Mesothelial cell of epicardium (in vitro differentiated cells): ENCODE measurements at places on chromosomes 11 and 22. TPM values are rescaled to one million over a fixed set of nuclear protein-coding genes. Genes with fewer than 3 reads are reported as not detected.

- peaks cover 14% of the 10 kb centered on the region for H3K4me1 ChIP-seq
- no peak overlapping the region for H3K4me3 ChIP-seq
- peaks cover 97% of the 10 kb centered on the region for H3K27me3 ChIP-seq
- no peak overlapping the region for H3K27ac ChIP-seq
- DNase-seq: no peak
- no peaks in the 10 kb centered on the region for H3K36me3 ChIP-seq
These were observed 4.8 kb downstream of the DSCAML1 start for GRCh38 chr11:117792241-117792640.

- peak overlapping the region; percentile 47 for H3K27ac ChIP-seq
- peak overlapping the region; percentile 68 for H3K4me3 ChIP-seq
- DNase-seq: no peak
- no peaks in the 10 kb centered on the region for H3K36me3 ChIP-seq
These were observed 53.3 kb downstream of the WNT11 start for GRCh38 chr11:76152741-76153570.

- peaks cover 2% of the 10 kb centered on the region for H3K4me1 ChIP-seq
- no peaks in the 10 kb centered on the region for H3K36me3 ChIP-seq
- no peak overlapping the region for H3K27ac ChIP-seq
- no peak overlapping the region for H3K4me3 ChIP-seq
- H3K27me3 ChIP-seq: peaks cover 4% of the 10 kb centered on the region
These were observed 79.4 kb upstream of the LMO1 start for GRCh38 chr11:8342821-8343681.

DNA sequence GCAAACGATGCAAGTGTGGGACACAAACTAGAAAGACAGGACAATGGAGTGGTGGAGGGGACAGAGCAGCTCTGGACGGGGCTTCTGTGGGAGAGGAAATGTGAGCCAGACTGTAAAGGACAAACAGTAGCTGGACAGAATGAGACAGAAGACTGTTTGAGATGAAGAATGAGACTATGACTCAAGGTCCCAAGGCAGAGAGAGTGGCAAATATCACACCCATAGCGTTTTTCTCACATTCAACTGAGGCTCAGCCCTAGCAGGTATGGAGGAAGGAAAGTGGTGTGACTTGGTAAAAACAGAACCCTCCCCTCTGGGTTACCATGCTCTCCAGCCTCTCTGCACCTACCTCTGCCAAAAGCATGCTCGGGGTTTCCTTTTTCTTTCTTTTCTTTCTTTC lies 96.5 kb downstream of the RPL27A start:
- no peak overlapping the region for H3K27ac ChIP-seq
- peaks cover 1% of the 10 kb centered on the region for H3K4me1 ChIP-seq
- no peak for DNase-seq
- no peaks in the 10 kb centered on the region for H3K27me3 ChIP-seq

DNA sequence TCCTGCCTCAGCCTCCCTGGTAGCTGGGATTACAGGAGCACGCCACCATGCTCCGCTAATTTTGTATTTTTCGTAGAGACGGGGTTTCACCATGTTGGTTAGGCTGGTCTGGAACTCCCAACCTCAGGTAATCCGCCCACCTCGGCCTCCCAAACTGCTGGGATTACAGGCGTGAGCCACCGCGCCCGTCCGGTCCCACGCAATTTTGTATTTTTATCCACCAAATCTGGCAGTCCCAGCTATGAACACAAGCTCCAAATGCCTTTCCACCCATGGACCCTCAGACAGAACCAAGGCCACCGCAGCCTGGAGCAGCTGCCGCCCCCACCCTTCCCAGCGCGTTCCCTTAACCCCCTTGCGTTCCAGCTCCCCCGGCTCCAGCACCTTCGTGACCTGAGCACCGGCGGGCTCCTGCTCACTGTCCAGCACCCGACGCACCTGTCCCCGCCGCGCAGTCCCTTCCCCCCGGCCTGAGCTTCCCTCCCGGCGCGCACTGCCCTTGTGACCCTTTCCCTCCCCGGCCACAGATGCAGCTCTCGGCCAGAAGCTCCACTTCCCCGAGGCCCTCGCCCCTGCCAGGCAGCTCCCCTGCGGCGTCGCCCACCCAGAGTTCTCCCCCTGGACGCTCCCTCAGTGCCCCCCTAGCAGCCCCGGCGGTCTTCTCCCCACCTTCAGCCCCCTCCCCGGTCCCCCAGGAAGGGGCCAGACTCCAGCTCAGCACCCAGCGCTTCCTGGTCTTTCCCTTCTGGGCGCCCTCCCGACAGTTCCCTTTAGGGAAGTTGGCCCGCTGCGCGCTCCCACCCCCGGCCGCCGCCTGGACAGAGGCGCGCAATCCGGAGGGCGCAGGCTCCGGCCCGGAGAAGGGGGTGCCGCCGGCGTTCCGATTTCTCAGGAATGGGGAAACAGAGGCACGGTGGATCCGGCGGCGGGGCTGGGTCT lies 5.6 kb upstream of the ZBED4 start:
- H3K4me1 ChIP-seq: no peaks in the 10 kb centered on the region
- H3K27me3 ChIP-seq: peaks cover 88% of the 10 kb centered on the region
- H3K4me3 ChIP-seq: peak overlapping the region; percentile 47
- H3K27ac ChIP-seq: no peak overlapping the region
- H3K36me3 ChIP-seq: no peaks in the 10 kb centered on the region
- DNase-seq: no peak

DNA sequence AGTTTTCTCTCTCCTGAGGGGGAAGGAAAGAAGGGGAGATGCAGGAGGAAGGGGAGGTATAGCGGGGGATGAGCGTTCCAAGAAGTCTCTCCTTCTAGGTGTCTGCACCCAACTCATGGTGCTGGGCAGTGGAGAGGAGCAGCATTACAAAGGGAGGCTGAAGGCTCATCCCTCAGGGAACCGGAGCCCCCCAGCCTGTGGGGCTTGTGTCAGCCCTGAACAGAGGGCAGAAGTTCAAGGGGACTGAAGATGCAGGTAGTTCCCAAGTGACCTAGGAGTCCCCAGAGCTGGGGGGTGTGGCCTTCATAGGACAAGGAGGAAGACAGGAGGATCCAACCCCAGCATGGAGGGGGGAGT lies 1.8 kb downstream of the C11orf68 start:
- peaks cover 5% of the 10 kb centered on the region for H3K36me3 ChIP-seq
- peak overlapping the region; percentile 81 for H3K27ac ChIP-seq
- H3K27me3 ChIP-seq: no peaks in the 10 kb centered on the region
- peaks cover 33% of the 10 kb centered on the region for H3K4me1 ChIP-seq

GRCh38 chr11:1350086-1350725 lies 39.5 kb upstream of the BRSK2 start:
- H3K36me3 ChIP-seq: no peaks in the 10 kb centered on the region
- DNase-seq: no peak
- H3K4me1 ChIP-seq: peaks cover 2% of the 10 kb centered on the region

GRCh38 chr11:11675671-11676181 lies 53.9 kb upstream of the GALNT18 start:
- no peaks in the 10 kb centered on the region for H3K36me3 ChIP-seq
- no peak for DNase-seq
- peaks cover 30% of the 10 kb centered on the region for H3K27me3 ChIP-seq
- H3K4me3 ChIP-seq: no peak overlapping the region

DNA sequence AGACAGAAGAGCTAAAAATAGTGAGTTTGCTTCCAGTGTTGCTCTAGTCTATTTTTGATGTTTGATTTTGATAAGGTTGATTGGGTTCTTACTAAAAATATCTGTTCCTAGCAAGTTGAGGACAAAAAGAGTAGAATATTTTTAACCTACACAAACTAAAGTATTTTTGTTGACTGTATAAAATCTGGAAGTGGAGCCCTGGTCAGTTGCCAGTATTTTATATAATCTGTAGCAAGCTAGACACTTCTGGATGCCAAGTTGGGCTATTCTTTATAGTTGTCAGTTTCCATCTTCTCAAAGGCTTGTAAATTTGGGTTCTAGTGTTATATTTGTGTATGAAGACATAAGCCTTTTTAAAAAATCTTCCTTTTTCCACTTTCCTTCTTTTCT lies 56.7 kb downstream of the HSD17B12 start:
- no peak for DNase-seq
- peaks cover 29% of the 10 kb centered on the region for H3K36me3 ChIP-seq
- H3K4me1 ChIP-seq: peaks cover 42% of the 10 kb centered on the region
- H3K27me3 ChIP-seq: no peaks in the 10 kb centered on the region

GRCh38 chr22:36569999-36570398 lies 41.0 kb upstream of the EIF3D start:
- no peak overlapping the region for H3K4me3 ChIP-seq
- no peak overlapping the region for H3K27ac ChIP-seq
- H3K27me3 ChIP-seq: peaks cover 12% of the 10 kb centered on the region
- no peak for DNase-seq
- H3K36me3 ChIP-seq: no peaks in the 10 kb centered on the region

GRCh38 chr11:69437001-69437875 lies 44.2 kb upstream of the LINC01488 start:
- H3K27ac ChIP-seq: peak overlapping the region; percentile 88
- H3K27me3 ChIP-seq: no peaks in the 10 kb centered on the region
- no peaks in the 10 kb centered on the region for H3K36me3 ChIP-seq
- no peak overlapping the region for H3K4me3 ChIP-seq

- H3K27me3 ChIP-seq: peaks cover 10% of the 10 kb centered on the region
- H3K27ac ChIP-seq: no peak overlapping the region
- no peak overlapping the region for H3K4me3 ChIP-seq
- peaks cover 10% of the 10 kb centered on the region for H3K4me1 ChIP-seq
- DNase-seq: no peak
- H3K36me3 ChIP-seq: no peaks in the 10 kb centered on the region
These were observed 110.3 kb upstream of the SYT13 start for GRCh38 chr11:45396394-45396793.

DNA sequence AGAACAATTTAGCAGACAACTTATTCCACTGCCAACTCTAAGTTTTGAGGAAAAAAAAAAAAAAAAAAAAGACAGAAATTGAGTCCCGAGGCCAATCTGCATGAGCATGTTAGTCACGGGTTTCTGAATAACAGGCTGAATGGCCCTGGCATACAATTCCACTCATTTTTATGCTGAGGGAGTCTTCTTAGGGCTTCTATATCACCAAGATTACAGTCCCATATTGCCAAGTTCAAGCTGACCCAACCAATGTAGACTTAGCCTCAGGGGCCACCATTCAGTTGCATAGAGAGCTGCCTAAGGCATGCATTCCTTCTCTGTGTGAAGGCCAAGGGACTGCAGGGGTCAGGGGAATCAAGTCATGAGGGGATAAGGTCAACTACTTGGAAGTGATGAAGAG lies 27.5 kb downstream of the KIRREL3 start:
- peaks cover 83% of the 10 kb centered on the region for H3K27me3 ChIP-seq
- no peak overlapping the region for H3K27ac ChIP-seq
- no peaks in the 10 kb centered on the region for H3K36me3 ChIP-seq
- H3K4me1 ChIP-seq: peaks cover 1% of the 10 kb centered on the region
- no peak for DNase-seq
- no peak overlapping the region for H3K4me3 ChIP-seq

GRCh38 chr22:30605449-30606110 lies 1.4 kb upstream of the TCN2 start:
- DNase-seq: no peak
- peak overlapping the region; percentile 85 for H3K4me3 ChIP-seq
- H3K36me3 ChIP-seq: no peaks in the 10 kb centered on the region
- H3K4me1 ChIP-seq: peaks cover 30% of the 10 kb centered on the region
- no peak overlapping the region for H3K27ac ChIP-seq

- peak overlapping the region; percentile 98 for H3K27ac ChIP-seq
- peaks cover 57% of the 10 kb centered on the region for H3K4me1 ChIP-seq
- no peak for DNase-seq
- H3K36me3 ChIP-seq: peaks cover 29% of the 10 kb centered on the region
- no peaks in the 10 kb centered on the region for H3K27me3 ChIP-seq
These were observed 1.2 kb upstream of the HSPA8 start for GRCh38 chr11:123062892-123063825.

DNA sequence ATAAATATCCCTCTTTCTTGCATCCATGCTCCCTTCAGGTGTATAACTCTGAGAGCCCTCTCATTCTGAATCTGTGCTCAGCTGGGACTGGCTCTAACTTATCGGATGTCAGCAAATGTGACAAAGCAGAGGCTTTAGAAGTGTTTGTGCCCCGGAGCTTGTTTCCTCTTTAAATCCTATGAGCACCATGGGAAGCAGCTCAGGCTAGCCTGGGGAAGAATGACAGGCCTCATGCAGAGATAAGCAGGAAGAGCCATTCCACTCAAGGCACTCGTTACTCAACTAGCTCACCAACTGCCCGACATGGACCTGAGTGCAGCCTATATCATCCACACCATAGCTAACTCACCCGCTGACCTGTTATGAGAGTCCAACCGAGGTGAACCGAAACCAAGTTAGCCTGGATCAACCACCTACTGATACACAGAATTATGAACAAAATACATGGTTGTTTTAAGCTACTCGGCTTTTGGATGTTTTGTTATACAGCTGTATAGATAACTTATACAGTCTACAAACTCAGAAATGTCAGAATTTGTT lies 990.7 kb downstream of the NTM start:
- H3K27ac ChIP-seq: no peak overlapping the region
- no peak overlapping the region for H3K4me3 ChIP-seq
- no peaks in the 10 kb centered on the region for H3K36me3 ChIP-seq
- DNase-seq: no peak
- H3K27me3 ChIP-seq: peaks cover 36% of the 10 kb centered on the region

DNA sequence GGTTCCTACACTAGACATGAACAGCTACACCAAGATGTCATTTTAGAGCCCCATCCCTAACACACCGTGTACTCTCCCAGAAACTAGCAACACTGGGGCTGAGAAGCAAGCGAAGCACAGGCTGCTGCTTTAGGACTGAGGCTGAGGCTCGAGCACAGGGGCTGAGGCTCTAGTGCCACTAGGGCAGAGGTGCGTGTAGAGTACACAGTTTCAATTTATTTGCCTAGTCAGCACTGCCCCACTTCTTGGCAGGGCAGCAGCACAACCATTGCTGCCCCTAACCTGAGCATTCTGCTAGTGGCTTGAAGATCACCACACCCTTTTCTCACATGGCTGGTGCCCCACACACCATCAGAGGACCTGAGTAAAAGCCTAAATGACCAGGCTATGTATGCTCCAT lies 713.2 kb downstream of the LRRC4C start:
- DNase-seq: no peak
- no peaks in the 10 kb centered on the region for H3K27me3 ChIP-seq
- H3K4me1 ChIP-seq: no peaks in the 10 kb centered on the region
- no peak overlapping the region for H3K4me3 ChIP-seq

Gene HINFP
- total RNA-seq: 32.8 to 36.7 TPM (median 34.4 TPM) in 3 replicates

Gene HBB
- not detected in 3 replicates for total RNA-seq

Gene SLN
- not detected in 3 replicates for total RNA-seq

Gene PLA2G3
- 0.11 to 0.29 TPM (median 0.20 TPM) in 3 replicates for total RNA-seq

Gene FOSL1
- 2.7 to 4.3 TPM (median 3.1 TPM) in 3 replicates for total RNA-seq
